Neuronal stem cell (in vitro differentiated cells): ENCODE measurements at places on chromosomes 6 and 20.

GRCh38 chr6:28747631-28748157 is 176.1 kb downstream of the TRIM27 start:
- no peak for DNase-seq

- no peak for DNase-seq
Observed at GRCh38 chr6:131792091-131792496, 15.7 kb upstream of the ENPP1 start.

DNA sequence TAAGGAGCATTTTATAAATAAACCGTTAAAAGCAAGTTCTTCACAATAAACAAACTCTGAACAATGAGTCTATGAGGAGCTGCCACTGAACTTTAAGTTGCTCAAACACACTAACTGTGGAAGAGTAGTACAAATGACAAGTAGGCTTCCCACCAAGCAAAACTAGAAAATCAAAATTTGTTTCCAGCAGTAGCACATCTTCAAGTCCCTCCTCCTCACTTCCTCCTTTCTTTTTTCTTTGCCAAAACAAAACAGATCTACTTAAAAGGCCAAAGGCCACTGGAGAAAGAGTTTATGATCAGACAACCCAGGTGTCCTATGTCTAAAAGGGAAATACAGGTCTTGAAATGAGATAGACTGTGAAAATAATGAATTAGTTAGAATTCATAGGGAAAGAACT is 17.1 kb upstream of the FAM135A start:
- no peak for DNase-seq

DNA sequence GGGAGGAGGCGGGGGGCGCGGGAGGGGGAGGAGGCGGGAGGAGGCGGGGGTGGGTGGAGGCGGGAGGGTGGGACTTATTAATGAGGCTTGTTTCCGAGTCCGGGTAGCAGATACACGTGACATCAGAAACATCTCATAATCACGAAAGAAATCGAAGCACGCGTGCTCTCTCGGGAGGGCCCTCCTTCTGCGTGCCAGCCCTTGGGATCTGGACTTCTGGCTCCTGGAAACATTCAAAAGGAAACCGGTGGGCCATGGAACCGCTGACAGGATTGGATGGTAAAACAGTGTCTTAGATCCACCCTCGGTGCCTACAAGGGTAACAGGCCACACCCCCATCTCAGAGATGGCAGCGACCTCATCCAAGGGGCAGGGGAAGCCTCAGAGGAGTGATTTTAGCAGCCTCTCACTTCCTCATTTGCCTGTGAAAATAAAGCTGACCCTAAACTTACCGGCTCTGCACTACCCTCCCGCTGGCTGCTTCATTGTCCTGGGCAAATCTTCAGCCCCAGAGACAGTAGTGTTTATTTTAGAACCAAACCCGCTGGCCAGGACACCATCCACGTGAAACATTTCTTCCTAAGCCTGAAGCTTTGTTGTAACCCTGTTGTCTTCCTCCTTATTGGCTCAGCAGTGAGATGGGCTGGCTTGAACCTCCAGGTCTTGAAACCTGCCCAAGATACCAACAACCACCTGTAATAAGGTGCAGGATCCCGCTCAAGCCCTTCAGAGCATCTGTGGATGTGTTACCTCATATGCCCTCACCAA is 97.5 kb downstream of the PSMG4 start:
- peak; percentile 78 for DNase-seq

GRCh38 chr20:25193843-25194242 is 1.7 kb upstream of the ENTPD6 start:
- no peak for DNase-seq

GRCh38 chr6:32188381-32189068 is 1.5 kb downstream of the PBX2 start:
- DNase-seq: no peak

DNA sequence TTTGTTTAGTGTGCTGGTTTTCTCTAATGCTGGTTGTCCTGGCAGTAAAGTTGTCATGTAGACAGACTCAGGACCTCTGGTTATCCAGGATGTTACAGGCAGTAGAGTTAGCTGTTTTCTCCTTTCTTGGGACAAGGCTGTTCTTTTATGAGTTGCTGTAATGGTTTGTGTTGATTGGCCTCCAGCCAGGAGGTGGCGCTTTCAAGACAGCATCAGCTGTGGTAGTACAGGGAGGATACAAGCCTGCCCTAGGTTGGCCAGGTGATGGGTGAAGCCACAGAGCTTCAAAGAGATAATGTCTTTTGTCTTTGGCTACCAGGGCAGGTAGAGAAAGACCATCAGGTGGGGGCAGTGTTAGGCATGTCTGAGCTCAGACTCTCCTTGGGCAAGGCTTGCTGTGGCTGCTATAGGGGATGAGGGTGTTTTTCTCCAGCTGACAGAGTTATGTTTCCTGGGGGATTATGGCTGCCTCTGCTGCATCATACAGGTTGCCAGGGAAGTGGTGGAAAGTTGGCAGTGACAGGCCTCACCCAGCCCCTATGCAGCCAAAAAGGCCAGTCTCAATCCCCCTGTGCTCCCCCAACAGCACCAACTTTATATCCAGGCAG is 127.2 kb upstream of the TAB2 start:
- DNase-seq: no peak

GRCh38 chr20:15708984-15709598 is 864.2 kb downstream of the KIF16B start:
- no peak for DNase-seq

- DNase-seq: peak; percentile 73
Observed at GRCh38 chr20:49979030-49979832, 3.5 kb upstream of the SNAI1 start.

GRCh38 chr20:58597249-58597891 is 53.7 kb upstream of the STX16 start:
- no peak for DNase-seq

GRCh38 chr6:155708100-155708499 is 252.5 kb upstream of the NOX3 start:
- DNase-seq: no peak

DNA sequence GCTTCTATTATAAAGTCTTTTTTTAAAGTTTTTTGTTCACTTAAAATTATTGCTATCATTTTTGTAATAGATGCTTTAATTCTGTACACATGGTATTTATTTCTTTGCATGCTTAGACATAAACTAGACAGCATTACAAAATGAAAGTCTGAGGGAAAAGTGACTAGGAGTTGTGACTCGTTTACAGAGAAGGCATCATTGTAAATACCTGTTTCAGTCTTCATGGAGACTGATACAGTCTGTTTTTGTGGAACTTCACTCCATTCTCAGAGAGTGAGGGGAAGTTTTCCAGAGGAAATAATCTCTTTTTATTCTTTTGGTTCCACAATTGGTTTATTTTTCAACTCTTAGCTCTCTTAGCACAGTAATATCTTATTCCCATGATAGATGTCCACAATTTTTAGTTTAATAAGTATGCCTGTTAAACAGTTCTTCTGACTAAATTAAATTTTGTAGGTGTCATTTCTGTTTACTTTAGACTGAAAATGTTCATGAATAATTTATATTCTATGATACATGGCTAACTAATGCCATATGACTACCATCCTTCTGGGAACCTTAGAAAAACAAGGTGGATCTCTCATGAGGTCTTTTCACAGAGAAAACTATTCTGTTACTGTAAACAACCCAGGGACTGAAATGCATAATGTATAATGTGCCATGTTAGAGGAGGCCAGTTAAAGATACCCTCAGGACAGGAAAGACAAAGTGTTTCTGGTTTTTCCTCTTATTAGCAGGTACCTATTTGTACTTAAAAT is 69.2 kb downstream of the MYO6 start:
- no peak for DNase-seq

- no peak for DNase-seq
Observed at GRCh38 chr20:62159052-62159451, 15.5 kb downstream of the SS18L1 start.

- DNase-seq: no peak
Observed at GRCh38 chr6:119079283-119079809, 882 bp upstream of the FAM184A start.

DNA sequence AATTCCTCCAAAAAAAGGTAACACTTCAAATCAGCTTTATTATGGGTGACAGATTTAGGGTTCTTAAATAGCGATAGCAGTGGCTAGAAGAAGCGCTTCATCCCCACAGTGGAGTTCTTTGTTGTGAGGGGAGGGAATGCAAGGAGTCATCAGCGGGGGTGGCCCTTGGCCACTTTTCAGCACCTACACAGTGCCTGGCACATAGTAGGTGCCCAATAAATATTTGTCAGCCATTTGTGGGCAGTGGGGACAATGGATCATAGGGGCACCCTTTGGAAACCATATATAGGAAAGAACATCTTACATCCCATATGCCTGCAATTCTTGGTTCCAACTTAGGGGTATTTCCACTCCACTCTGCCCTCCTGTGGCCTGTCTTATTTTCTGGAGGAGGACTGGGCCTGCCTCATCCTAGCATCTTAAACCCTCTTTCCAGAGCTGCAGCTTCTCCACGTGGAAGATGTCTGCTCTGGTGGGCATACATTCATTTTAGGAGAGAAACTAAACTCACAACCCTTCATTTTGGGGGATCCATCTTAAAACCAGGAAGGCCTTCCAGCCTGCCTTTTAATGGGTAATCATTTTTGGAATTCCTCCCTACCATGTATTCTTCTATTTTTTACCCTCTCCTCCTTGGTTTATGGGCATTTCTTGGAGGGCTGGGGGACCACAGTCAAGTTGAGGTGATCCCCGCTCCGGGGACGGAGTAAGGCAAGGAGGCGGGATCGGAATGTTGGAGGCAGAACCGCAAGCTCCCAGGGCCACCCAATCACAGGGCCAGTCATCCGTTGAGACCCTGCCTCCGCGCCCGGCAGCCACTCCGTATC is 2.6 kb upstream of the GPSM3 start:
- DNase-seq: no peak

GRCh38 chr6:66825539-66825938 is 1118.5 kb upstream of the EYS start:
- DNase-seq: no peak

DNA sequence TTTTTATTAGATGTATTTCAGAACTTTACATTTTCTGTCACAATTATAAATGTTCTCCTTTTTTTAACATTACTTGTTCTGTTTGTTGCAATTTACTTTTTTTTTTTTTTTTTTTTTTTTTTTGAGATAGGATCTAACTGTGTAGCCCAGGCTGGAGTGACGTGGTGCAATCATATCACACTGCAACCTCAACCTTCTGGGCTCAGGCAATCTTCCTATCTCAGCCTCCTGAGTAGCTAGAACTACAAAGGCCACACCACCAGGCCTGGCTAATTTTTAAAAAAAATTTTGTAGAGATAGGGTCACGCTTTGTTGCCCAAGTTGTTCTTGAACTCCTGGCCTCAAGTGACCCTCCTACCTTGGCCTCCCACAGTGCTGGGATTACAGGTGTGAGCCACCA is 15.1 kb upstream of the MBOAT1 start:
- DNase-seq: no peak
